ENCODE measurements at places on chromosomes 12 and 14.

DNA sequence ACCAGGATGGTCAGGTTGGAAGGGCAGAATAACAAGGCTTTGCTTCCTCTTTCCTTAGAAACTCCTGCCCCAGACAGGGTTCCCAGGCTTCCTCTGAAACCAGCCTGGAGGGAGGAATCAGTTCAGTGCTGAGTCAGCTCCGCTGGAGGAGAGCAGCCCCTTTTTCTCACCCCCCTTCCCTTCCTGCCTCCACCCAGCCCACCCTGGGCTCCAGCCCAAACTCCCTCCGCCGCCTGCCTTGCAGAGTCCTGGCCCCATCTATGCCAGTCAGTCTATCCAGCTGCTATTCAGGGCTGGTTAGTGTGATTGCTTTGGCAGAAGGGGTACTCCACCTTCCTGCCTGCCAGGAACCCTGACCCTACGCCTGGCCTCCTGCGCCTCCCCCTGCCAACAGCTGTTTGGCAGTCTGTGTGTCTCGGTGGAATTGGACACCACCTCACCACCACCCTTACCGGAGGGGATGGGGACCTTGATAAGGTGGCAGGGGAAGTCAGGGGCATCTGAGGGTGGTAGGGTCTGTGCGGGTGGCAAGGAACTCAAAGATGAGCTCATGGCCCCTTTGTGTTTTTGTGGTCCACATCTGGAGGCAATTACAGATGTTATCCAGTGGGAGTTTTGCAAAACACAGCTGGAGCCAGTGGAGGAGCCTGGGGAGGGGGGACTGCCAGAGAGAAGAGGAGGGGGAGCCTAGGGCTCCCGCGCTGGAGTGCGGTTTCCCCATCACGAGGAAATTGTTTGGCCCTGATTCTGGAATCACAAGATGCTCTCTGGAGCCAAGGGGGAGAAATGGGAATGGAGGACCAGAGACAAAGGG is 12.2 kb downstream of the MMP14 start:
- no peak for DNase-seq

GRCh38 chr12:131542351-131542750 is 168.5 kb upstream of the SFSWAP start:
- DNase-seq = no peak

- no peak for DNase-seq
Observed at GRCh38 chr12:124663771-124664366, 96.5 kb upstream of the NCOR2 start.

- DNase-seq = no peak
Observed at GRCh38 chr12:92462049-92462448, 240.7 kb upstream of the PLEKHG7 start.

DNA sequence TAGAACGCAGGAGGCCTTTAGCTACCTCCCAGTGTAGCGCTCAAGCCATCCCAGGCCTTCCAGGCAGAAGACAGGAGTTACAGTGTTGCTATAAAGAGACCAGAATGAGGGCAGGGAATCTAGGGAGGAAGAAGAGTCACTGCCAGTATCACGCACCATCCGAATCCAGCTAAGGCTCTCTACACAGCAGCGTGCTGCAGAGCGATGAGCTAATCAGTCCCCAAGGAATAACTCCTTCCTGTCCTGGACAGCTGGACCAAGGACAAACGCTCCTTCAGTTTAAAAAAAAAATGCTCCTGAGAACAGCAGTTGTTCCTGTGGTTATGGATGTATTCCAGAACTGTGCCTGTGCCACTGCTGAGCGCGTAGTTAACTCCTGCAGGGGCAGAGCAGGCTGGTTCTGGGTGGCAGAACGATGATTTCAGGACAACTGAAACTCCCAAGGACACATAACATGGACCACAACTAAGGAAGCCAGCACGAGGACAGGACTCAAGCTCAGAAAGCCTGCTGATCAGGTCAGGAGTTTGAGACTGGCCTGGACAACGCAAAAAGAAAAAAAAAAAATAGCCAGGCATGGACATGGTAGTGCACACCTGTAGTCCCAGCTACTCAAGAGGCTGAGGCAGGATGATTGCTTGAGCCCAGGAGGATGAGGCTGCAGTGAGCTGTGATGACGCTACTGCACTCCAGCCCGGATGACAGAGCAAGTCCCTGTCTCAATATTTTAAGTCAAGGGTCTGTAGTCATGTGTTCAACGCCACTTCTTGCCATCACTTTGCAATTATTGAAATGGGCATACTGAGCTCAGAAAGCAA is 2.6 kb downstream of the IFFO1 start:
- no peak for DNase-seq

DNA sequence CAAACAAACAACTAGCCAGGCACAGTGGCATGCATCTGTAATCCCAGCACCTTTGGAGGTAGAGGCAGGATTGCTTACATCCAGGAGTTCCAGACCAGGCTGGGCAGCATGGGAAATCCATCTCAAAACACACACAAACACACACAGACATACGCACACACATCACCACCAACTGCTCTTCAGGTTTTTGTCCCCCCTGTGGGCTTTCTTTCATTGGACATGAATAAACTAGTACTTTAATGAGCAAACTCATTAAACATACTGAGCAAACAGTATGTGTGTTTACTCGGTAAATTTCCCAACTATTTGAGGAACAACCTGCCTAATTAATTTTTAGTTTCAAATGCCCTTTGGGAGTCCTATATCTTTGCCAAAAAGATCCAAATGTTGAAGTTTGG is 10.1 kb upstream of the RASSF3 start:
- DNase-seq = no peak
